ENCODE measurements at places on chromosomes 12 and 14.
A peak's percentile ranks its signal among the peaks of the same experiment; 100 is the strongest.

GRCh38 chr12:26906704-26907103 lies 31.1 kb downstream of the INTS13 start:
- no peak for DNase-seq

GRCh38 chr12:121937654-121938053 lies 19.3 kb downstream of the CFAP251 start:
- no peak for DNase-seq

- DNase-seq = no peak
These were observed 212.9 kb downstream of the PAX9 start for GRCh38 chr14:36874396-36875138.

DNA sequence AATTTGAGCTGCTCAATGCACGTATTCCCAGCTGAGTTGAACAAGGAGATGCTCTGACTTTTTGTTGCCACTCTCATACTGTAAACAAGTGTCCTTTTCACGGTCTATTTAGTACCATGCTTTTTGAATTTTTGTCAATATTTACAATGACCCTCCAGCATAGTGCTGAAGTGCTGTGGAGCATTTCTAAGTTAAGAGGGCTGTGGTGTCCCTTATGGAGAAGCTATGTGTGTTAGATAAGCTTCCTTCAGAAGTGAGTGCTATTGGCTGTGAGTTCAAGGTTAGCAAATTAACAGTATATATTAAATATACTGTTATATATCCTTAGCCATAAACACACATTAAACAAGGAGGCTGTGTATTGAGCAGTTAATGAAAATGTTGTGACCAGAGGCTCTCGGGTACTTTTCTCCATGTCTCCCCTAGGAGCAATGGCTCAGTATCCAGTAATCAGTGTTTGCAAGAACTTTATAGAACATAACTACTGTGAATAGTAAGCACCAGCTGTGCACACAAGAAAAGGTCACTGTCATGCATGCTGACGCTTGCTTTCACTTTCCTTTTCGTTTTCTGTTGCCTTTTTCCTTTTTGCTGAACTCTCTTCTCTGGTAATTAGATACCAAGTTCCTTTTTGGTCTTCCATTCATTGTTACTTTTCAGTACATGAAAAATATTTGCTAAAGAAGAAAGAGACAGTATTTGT lies 187.2 kb upstream of the NEDD1 start:
- no peak for DNase-seq

GRCh38 chr14:53542732-53543131 lies 389.6 kb upstream of the DDHD1 start:
- DNase-seq = no peak

DNA sequence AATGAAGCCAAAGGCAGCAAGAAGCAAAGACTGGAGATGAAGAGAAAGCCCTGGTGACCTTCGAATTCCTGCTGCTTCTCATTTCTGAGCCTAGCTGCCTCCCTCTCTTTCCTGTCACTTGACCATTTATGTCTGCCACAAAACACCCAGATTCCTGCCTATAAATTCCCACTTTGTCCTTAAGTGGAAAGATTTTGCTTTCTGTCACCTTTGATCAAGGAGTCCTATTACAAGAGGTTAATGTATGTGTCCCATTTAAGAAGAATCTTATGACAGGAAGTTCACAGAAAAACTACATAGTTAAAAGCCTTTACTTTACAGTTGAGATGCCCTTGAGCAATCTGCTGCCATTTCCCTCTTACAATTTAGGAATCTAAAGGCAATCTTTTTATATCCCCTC lies 155.7 kb downstream of the GALC start:
- no peak for DNase-seq

DNA sequence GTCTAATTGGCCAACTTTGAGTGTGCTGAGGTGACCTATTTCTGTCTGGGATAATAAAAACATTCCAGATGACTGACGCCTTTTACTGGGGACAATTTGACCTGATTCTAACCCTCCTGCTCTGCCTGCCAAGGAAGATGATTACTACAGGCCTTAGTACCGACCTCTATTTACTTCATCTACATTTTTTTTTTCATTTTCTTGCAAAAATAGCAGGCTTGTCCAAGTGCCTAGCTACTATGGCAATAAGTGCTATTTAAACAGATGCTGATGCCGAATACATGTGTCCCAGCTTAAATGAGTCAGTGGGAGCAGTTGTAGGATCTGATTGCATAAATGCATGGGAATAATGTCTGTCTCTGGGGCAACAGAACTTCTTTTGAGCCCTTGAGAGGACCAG lies 254.3 kb downstream of the RGS6 start:
- DNase-seq = no peak

GRCh38 chr12:64497484-64497883 lies 45.6 kb downstream of the TBK1 start:
- DNase-seq = no peak

DNA sequence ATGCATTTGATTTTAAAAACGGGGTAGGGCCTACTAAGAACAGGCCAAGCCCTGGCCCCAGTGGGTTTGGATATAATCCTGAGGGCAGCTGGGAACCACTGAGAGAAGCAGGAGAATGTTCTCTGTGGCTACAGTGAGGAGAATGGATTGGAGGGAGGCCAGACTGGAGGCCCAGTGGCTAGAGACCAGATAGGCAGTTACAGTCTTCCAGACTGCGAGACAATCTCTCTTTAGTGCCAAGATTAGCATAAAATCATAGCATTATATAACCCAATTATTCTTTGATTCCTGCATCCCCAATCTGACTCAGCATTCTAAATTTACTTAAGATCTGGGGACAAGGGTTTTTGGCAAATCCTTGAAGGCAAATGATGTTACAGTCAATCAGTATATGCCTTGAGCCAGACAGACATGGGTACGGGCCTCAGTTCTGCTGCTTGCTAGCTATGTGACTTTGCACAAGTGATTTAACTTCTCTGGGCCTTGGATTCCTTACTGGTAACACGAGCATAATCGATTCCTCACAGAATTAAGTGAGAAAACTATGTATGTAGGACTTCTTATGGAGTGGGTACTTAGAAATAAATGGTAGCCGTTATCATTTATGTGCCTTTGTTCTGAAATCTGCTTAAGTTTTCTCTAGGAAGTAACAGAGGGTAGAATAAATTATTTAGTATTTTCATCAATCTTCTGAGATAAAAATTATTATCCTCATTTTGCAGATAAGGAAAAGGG lies 18.3 kb downstream of the NINJ2 start:
- DNase-seq = no peak

- no peak for DNase-seq
These were observed 6.9 kb upstream of the CKAP4 start for GRCh38 chr12:106254724-106255123.

- DNase-seq = peak; percentile 65
These were observed 31.5 kb downstream of the EPS8 start for GRCh38 chr12:15757553-15758255.

GRCh38 chr12:52246720-52247621 lies 13.9 kb downstream of the KRT7 start:
- DNase-seq = no peak

- no peak for DNase-seq
These were observed 74.6 kb downstream of the NINJ2 start for GRCh38 chr12:588646-589045.

DNA sequence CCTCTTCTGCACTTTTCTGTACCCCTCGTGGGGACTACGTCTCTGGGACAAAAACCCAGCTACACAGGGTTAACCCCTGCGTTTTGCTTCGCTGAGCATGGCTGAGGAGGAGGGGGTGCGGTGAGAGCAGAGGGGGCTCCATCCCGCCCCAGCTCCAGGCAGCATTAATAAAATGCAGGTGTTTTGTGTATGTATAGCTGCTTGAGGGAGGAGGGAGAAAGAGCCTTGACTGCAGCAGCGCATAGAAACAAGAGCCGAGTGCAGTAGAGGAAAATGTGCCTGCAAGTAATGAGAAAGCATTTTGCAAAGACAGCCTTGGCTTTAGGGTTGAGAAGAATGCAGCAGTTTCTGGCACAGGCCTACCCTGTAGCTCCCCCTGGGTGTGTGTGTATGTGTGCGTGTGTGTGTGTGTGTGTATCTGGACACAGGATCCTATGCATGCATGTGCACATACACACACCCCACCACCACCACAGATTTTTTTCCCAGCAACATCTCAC lies 103.9 kb downstream of the ZFP36L1 start:
- DNase-seq = no peak

DNA sequence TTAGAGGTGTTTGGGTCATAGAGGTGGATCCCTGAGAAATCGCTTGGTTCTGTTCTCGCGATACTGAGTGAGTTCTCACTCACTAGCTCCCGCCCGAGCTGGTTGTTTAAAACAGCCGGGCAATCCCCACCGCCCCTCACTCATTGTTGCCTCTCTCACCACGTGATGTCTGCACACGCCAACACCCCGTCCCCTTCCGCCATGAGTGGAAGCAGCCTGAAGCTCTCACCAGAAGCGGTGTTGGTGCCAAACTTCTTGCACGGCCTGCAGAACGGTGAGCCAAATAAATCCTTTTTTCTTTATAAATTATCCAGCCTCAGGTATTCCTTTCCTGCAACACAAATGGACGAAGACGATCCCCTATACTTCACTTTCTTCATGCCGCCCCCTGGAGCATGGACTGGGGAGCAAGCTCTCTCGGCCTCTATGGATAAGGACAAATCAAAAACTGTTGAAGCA lies 45.4 kb upstream of the CCND2 start:
- DNase-seq = no peak

DNA sequence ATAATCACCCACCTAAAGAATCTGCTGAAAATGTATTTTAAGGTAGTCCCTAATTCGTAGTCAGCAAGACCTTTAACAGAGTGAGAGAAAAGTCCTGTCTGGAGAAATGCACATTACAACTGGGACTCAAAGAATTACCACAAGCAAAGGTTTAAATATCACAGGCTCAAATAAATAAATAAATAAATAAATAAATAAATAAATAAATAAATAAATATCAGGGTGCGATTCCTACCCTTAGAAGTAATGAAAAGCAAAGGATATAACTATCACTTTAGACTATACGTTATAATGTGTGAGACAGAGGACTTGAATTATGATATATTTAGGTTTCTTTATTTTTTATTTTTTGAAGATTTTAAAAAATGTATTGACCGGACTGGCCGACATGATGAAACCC lies 522.5 kb upstream of the ATXN7L3B start:
- DNase-seq = no peak

DNA sequence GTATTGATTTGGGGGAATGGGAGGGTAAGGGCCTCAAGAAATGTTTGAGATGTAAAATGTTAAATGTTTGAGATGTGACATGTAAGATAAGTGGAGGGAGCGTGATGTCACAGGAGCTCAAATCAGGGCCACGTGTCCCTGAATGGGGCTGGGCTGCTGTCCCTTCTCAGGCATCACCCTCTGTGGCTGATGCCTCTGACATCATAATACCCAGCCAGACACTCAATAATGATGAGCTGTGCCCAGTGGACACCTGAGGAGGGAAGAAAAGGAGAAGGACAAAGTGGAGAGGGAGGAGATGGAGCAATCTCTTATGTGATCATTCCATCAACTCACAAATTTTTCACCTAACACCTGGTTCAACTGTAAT lies 120.8 kb downstream of the SAMD4A start:
- DNase-seq = no peak

DNA sequence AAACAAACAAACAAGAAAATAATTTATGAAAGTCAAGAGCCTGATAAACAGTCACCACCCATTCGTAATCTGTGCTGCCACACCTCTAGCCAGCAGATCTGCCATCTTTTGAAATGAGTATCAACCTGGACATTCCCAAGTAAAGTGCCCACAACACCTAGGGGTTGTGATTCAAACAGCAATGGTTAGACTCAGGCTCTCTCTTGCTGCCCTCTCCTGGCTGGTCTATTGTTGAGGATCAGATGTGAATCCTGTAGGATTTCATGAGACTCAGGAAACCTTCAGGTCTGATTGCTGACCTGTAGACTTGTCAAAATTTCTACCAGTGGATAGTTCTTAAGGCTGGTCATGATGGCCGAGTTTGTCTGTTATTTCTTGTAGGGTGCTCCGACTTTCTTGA lies 26.8 kb downstream of the DGLUCY start:
- no peak for DNase-seq

DNA sequence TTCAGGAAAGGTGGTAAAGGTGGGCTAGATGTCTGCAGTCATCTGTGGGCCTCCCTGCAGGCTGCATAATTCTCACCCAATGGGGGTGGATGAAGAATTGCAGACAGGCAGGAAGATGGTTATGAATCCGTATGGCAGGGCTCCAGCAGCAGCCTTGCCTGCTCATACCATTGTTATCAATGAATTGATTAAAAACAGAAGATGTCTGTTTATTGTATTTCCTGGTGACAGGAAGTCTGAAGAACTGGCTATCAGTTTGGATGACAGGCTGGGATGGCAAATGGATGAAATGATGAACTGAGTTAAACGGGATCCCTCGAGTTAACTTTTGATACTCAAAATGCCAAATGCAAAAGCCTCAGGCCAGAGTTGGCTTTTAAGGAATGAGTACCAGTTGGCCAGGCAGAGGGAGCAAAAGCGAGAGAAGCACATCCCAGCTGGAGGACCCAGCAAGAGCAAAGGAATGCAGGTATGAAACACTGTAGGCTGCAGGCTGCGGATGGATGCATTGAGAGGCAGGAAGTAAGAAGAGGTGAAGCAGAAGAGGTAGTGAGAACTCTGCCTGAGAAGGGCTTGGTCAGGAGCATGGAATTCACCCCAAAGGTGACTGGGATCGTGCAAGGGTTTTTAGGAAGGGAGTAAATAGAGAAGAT lies 550.0 kb upstream of the TBX3 start:
- no peak for DNase-seq

- no peak for DNase-seq
These were observed 92.0 kb downstream of the NCOR2 start for GRCh38 chr12:124475295-124476010.

GRCh38 chr12:42967850-42968249 lies 378.3 kb upstream of the PRICKLE1 start:
- DNase-seq = no peak

DNA sequence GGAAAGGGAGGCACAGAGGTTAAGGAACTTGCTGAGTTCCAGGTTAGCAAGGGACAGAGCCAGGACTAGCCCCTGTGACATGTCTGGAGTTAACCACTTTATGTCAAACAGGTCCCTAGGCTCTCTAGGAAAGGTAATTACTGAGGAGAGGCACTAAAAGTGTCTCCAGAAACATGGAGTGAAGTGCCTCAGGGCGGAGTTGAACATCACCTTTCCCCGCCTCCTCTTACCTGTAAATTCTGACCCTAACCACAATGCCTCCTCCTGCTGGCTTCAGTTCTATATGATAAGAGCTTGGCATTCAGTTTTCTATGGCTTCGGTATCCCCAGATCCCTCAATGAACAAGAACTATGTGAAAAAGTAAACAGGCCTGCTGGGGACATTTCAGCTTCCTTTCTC lies 18.1 kb downstream of the RPH3A start:
- DNase-seq = no peak

GRCh38 chr12:109222496-109222895 lies 86.6 kb downstream of the FOXN4 start:
- DNase-seq = no peak

GRCh38 chr12:69401940-69402339 lies 42.4 kb downstream of the YEATS4 start:
- no peak for DNase-seq
